Stimulated activated CD8-positive, alpha-beta memory T cell treated with anti-CD3 and anti-CD28 coated beads, Interleukin-4, amount 100 ng/mL, for 24 hours (primary cell): ENCODE measurements at places on chromosomes 6 and 20.
A peak's percentile ranks its signal among the peaks of the same experiment; 100 is the strongest.

DNA sequence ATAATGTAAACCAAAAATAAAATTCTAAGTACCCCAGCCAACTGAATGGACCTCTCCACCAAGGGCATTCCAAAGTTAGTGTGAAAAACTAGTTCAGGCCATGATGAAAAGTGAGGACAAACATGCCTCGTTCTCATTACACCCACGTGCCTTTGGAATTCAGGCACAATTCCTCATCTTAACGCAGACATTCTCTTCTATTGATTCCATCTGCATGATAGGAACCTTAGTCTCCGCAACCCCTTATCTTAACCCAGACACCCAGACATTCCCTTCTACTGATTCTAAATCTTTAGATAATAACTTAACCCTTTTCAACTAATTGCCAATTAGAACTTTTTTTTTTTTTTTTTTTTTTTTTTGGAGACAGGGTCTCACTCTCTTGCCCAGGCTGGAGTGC is 7.6 kb upstream of the SERPINB6 start:
- DNase-seq: no peak

DNA sequence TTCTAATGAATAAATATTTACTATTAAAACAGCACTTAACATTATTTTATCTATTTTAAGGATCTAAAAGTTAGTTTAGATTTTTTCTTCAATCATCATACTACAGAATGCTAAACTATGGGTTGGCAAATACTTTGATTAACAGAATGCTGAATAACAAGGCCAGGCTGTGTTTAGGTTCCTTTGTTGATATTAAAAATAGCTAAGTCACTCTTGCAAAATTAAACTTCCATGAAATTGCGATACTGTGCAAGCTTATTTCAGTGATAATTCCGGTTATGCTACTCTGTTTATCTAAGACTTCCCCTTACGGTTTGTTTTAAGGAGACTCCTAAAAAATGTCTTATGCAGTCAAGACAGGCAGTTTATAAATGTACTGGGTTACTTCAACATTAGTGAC is 2.8 kb downstream of the RNF24 start:
- DNase-seq: no peak

GRCh38 chr6:166348305-166348949 is 6.1 kb upstream of the SFT2D1 start:
- DNase-seq: no peak

GRCh38 chr6:156956286-156956685 is 179.1 kb downstream of the ARID1B start:
- no peak for DNase-seq

DNA sequence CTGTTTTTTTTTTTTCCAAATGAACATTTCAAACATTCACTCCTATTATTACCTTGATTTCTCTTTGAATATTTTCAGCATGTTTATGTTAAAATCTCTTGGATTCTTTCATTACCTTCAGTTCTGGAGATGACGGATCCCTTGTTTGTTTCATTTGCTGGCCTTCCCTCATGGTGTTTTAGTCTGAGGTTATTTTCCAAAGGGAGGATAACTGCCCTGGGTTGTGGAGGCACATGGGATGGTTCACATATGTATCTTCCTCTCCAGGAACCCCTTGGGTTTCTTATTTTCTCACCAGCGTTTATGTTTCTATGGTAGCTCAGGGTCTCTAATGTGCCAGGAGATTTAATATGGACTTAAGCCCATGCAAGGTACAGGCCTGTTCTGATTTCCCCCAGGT is 36.3 kb downstream of the ECT2L start:
- no peak for DNase-seq

DNA sequence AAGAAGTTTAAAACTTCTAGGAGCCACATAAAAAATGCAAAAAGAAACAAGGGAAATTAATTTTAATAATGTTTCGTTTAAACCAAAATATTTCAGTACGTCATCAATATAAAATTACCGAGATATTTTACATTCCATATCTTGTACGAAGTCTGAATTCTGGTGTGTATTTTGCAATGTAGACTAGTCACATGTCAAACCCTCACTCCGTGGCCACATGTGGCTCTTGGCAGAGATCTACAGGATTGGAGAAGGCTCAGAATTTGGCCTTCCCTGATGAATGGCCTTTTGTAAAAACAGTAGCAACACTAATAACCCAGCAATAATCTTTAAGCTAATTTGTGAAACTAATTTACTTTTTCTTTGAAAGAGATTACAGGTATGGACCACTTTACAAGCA is 217.1 kb downstream of the PRL start:
- DNase-seq: no peak

- DNase-seq: no peak
Observed at GRCh38 chr6:144336900-144337299, 51.8 kb downstream of the UTRN start.

DNA sequence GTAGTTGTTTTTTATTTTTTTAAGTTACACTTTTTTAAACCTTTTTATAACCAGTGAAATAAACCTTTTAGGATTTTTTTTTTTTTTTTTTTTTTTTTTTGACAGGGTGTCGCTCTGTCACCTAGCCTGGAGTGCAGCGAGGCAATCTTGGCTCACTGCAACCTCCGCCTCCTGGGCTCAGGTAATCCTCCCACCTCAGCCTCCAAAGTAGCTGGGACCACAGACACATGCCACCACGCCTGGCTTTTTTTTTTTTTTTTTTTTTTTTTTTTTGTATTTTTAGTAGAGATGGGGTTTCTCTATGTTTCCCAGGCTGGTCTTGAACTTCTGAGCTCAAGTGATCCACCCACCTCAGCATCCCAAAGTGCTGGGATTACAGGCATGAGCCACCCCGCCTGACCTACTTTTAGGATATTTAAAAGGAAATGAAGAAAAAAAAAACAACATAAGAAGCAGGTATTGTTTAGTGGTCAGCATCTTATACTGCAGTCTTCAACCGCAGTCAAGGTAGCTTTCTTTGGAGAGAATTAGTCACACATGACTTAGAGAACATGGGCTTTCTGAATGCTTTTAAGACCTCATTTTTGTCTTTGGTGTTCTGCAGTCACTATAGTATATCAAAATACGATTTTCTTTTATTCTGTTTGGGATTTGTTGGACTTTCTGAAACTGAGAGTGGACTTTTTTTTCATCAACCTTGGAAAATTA is 1.6 kb downstream of the POLR1H start:
- DNase-seq: no peak

- no peak for DNase-seq
Observed at GRCh38 chr6:128712898-128713297, 170.0 kb upstream of the LAMA2 start.

GRCh38 chr6:105881608-105882007 is 204.5 kb upstream of the PRDM1 start:
- no peak for DNase-seq

DNA sequence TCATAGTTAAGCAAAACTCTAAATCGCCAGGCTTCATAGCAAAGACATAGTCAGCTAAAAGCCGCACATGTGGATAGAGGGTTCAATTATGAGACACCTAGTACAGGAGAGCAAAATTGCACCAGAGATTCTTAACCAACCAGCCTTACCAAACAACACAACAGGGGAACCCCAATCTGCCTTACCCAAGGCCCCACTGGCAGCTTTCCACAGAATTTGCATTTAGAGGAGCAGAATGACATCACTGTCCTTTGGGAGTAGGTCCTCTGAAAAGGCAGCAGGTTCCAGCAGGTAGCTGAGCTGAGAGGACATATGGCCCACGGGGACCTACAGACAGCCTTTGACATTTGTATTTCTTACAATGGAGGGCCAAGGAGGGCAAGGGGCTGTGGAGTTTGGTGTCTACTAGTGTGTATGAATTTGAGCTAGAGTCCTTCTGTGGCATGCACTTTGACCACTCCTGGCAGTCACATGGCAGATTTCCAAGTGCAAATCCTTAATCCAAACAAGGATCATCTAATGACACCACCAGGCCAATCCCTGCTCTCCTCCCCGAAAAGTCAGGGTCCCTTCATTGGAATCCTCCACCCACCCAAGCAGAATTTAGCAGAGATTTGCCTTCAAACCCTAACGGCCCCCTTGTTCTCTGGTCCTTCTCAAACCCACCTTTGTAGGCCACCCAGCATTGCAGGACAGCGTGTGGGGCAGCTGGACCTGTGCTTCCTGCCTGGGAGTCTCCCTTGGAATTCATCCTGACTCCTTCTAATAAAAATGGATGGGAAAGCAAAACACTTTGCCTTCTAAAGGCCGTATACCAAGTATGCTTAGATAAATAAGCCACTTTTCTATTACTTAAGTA is 171.2 kb upstream of the SUPT3H start:
- no peak for DNase-seq

- no peak for DNase-seq
Observed at GRCh38 chr6:6920114-6920986, 187.4 kb upstream of the RREB1 start.

DNA sequence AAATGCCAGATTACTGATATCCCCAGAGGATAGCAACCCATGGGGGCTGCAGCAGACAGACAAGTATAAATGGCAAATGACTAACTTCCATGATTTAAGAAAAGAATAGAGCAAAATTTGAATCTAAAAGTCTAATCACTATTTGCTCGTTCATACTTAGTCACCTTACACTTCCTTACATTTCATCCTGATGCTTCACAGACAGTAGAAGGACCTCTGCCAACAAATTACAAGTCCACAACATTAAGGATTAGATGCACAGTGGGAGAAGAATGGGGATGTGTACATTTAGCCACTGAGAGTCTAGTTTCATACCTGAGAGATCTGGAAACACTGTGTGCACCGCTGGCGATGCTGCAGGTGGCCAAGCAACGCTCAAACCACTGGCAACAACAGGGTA is 72.4 kb downstream of the FYN start:
- no peak for DNase-seq

- no peak for DNase-seq
Observed at GRCh38 chr20:33443006-33443511, 504 bp downstream of the SNTA1 start.

GRCh38 chr20:49320460-49320859 is 42.6 kb upstream of the ZNFX1 start:
- no peak for DNase-seq

DNA sequence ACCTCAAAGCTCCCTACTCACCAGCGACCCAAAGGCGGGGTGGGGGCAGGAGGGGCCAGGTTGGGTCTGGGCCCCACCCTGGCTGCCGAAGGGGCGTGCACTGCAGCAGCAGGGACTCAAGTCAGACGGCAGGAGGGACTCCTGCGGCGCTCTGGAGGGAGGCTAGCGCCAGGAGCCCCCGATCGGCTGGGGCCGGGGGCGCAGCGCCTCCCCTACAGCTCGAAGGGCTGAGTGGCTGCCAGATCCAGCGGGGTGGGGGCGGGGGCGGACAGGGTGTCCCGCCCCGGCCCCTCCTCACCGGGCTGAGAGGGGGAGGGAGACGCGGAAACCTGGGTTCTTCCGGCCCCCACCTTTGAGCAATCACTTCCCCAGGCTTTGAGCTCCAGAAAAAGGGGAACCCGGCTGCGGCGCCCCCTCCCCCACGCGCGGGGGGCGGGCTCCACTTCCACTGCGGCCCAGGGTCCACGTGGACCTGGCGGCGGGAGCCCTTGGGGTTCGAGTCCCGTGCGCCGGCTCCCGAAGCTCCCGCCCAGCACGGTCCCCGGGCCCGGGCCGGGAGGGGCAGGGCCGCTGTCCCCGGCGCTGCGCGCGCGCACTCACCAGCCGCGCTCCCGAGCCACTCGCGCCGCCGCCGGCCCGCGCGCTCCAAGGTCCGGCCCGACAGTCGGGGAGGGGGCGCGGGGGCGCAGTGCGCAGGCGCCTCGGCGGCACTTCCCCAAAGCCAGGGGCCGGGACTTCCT is at the start of gene RGS19:
TSS of gene RGS19 (minus strand) at position 246 of the 740 bp plus-strand sequence. CDS start 2,632 bp downstream, outside the sequence.
- peak; percentile 58 for DNase-seq

DNA sequence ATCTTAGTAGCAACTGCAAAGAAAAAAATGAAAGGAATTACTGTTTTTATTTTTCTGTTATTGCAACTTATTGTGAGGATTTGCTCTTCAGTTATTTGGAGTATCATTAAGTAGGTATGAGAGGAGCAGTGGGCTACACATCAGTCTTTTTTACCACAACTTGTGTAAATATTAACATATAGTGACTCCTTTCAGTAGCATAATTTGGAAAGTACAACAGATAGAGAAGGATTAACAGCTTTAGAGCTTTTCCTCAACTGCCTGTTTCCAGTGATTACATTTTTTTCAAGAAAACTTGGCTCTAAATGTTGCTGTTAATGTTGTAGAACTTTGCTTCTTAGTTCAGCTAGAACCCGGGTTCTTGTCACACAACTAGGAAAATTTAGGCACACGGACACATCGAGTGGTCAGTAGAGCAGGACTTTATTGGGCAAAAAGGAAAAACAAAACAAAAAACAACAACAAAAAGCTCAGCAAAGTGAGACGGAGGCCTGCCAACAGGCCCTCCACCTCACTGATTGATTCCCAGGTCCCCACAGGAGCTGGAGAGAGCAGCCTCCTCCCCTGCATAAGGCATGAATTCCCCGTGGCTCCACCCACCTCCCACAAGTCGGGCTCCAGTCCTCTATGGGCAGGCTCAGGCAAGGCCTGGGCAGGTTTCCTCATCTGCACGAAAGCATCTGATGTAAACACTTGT is 75.1 kb downstream of the ADGRG6 start:
- no peak for DNase-seq

DNA sequence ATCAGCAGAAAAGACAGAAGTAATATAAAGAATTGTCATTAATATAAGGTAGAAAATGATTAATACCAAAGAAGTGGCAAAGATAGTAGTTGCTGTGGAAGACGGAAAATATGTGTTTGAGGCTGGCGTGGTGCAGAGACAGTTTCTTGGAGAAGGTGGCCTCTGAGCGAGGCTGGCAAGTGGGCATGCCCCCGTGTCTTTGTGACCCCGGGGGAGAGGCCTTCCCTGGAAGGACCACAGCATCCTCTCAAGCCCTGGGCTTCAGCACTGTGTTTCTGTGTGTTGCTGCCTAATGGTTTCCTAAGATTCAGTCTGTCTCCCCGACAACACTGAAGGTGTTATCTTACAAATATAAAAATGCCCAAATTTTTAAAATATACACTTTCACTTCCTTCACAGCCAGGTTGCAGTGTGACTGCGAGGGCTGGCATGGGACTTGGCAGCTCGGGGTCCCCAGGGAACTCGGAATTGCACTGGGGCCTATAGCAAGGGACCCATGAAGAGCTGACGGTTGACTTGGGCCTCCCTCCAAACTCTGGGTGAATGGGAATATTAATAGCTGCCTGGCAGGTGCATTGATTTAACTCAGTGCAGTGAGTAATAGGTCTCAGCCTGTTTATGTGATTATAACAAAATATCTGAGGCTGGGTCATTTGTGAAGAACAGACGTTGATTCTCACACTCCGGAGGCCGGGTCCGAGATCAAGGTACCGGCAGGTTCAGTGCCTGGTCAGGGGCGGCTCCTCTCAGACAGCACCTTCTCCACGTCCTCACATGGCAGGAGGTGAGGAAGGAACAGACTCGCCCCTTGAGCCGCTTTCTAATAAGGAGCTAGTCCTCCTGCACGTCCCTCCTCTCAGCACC is 47.4 kb upstream of the AFDN start:
- no peak for DNase-seq
